ENCODE measurements at places on chromosomes 7 and 10.

DNA sequence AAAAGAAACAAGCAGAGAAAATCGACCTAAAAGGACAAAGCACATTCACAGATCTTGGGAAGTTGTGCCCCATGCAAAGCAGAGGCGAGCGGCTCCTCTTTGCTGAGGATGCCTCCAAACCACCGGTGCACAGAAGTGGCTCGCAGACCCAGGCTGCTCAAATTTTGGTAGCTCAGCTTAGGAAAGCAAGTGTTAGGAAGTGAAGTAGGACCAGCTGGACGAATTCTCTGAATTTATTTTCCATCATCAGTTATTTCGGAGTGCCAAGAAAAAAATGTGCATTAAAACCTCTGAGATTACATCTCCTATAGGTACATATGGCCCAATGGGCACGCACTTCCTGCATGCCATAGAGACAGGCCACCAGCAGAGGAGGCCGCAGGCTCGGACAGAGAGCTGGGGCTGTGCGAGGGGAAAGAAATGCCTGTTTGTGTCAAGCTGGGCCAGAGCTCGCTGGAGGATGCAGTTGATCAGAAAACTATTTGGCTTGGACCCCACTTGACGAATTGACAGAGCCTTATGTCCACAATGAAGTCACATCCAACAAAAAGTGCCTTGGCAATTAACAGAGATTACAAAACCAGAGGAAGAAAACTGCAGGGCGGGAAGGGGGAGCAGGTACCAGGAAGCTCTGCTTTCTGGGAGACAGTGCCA, 122.3 kb upstream of the LYZL2 start:
- DNase-seq = peak; percentile 70

GRCh38 chr7:20307901-20308300, 22.8 kb upstream of the ITGB8 start:
- no peak for DNase-seq

- peak; percentile 98 for DNase-seq
Measured at GRCh38 chr10:72243822-72244437, 27.9 kb upstream of the ASCC1 start.

GRCh38 chr7:18903695-18904094, 213.7 kb downstream of the TWIST1 start:
- DNase-seq = peak; percentile 24

GRCh38 chr10:19658622-19659233, 157.5 kb upstream of the PLXDC2 start:
- peak; percentile 21 for DNase-seq

DNA sequence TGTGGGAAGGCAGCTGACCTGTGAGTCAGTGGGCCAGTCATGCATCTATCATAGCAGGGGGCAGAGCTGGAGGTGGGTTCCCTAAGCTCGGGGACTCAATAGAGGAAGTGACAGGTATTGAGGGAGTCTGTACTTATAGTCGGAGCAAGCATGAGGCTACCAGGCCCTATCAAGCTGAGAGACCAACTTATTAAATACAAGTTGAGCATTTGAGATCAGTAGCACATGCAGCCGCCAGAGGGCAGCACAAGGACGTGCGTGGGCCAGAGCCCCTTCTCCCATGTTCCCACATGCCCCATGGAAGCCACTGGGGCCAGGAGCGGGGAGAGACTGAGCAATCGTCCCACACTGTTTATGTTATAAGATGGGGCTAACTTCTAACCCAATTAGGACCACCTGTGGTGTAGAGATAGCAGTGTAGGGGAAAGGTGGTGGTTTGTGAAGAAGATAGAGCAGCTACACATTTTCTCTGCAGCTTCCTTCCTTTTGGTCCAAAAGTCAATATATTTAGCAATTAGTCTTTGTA, 13.0 kb upstream of the STK31 start:
- peak; percentile 72 for DNase-seq

- DNase-seq = no peak
Measured at GRCh38 chr7:87159538-87159937, 7.3 kb downstream of the DMTF1 start.

- DNase-seq = no peak
Measured at GRCh38 chr10:91591797-91592174, 41.1 kb downstream of the PPP1R3C start.

- DNase-seq = no peak
Measured at GRCh38 chr7:94264756-94265155, 129.9 kb upstream of the COL1A2 start.

- DNase-seq = no peak
Measured at GRCh38 chr10:13475124-13475523, 53.7 kb downstream of the BEND7 start.

DNA sequence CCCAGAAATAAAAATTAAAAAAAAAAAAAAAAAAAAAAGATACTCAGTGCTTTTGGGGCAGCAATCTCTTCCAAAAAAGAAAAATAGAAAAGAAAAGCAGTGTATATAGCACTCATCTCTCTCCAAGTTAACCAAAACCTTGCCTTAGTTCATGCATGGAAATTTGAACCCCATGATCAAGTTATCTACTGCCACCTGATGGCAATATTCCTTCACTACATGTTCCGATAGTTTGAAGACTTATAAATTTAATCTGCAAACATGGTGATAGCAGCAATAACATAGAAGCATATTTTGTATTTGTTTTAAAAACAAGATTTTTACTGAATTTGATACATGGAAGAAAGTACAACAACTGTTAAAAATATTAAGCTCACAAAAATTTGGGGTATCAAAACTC, 48.6 kb upstream of the SLIT1 start:
- peak; percentile 71 for DNase-seq

DNA sequence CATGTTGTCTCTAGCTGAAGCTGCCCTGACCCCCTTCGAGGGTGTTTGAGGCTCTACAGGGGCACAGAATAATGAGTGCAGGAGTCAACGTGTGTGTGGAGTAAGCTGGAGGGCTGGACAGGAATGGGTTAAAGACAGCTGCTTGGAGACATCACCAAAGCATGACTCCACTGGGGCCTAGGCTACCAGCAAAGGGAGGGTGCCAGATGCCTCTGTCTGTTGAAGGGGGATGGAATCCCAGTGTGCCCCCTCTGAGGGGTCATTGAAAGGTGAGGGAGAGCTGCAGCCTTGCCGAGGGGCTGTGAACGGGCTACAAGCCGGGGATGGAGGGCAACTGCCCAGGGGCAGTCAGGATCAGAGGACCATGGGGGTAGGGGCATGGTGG, 51.7 kb upstream of the PODXL start:
- no peak for DNase-seq

DNA sequence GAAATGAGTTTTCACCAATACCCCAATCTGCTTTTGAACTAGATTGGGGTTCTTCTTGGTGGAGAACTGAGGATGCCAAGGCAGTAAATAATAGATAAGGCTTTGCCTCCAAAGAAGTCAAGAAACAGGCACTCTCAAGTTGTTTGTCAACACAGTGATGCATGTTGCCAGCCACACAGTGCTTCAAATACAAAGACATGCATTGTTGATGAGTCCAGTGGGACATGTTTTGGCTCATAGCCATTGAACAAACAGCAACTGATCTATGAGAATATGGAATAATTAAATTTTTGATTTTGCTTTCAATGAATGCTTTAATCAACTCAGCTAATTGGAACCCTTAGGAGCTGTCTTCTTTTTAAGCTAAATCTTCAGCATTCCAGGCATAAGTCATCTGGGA, 346.4 kb downstream of the THSD7A start:
- DNase-seq = no peak

DNA sequence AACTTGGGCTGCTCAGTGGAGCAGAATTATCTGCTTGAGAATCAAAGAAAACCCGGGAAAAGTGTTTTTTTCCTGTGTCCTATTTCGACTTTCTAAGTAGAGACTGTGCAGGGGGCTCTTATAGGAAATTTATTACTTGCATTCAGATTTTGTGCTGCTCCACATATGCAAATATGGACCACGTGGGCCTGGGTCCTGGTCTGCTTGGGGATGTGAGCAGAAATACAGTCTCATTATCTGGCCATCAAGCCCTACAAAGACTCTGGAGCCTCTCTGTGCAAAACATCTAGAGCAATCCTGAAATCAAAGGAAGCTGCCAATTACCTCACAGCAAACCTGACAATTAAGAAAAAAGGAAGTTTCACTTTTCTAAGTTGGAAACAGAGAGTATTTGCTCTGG, 216.9 kb downstream of the LRMDA start:
- DNase-seq = no peak

GRCh38 chr7:73647725-73648592, 19.7 kb upstream of the VPS37D start:
- DNase-seq = peak; percentile 43

GRCh38 chr7:97697396-97697795, 34.5 kb upstream of the TAC1 start:
- no peak for DNase-seq

DNA sequence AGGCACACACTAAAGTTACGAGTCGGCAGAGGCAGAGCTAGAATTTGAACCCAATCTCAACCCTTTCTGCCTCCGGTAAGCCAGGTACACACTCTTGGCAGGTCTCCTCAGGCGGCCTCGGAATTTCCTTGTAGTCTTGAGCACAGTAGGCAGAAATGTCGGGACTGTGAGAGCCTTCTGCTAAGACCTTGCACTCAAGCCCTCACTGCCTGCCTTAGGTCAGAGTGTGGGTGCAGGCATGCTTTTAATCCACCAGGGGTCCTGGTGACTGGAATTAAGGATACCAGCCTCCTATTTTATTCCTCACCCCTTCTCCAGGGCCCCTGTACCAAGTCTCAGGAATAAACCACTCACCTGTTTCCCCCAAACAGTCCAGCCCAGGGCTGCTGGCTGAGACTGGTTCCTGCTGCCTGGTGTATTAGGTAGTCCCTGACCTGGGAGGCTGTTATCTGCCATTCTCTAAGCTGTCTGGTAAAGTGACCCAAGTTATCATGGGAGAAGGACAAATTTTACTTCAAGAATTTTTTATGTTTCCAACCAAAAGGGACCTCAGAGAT, 855 bp downstream of the ATP6V1F start:
- peak; percentile 77 for DNase-seq

DNA sequence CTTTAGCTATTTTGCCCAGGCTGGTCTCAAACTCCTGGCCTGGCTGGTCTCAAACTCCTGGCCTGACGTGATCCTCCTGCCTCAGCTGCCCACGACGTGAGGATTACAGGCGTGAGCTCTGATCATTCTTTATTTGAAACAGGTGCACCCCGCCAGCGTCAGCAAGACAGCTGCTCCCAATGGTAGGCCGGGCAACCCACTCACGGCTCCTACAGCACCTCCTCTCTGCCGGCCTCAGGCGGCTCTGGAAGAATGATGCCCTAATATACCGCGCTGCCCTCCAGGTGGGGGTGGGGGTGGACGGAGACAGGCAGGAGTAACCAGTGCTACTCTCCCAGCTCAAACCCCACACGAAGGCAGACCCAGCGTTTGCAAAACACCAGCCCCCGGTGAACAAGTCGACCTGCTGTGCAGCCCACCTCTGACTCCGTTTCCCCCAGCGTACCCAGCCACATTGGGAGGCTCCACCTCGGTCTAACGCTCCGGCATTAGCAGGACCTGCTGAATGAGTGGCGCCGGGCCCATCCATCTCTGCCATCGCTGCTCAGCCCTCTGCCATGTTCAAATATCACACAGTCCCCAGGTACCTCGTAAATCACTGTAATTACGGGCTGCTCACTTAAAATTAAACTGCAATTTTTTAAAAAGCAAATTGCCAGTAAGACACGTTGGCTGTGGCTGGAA, 148.6 kb downstream of the ELFN1 start:
- no peak for DNase-seq

DNA sequence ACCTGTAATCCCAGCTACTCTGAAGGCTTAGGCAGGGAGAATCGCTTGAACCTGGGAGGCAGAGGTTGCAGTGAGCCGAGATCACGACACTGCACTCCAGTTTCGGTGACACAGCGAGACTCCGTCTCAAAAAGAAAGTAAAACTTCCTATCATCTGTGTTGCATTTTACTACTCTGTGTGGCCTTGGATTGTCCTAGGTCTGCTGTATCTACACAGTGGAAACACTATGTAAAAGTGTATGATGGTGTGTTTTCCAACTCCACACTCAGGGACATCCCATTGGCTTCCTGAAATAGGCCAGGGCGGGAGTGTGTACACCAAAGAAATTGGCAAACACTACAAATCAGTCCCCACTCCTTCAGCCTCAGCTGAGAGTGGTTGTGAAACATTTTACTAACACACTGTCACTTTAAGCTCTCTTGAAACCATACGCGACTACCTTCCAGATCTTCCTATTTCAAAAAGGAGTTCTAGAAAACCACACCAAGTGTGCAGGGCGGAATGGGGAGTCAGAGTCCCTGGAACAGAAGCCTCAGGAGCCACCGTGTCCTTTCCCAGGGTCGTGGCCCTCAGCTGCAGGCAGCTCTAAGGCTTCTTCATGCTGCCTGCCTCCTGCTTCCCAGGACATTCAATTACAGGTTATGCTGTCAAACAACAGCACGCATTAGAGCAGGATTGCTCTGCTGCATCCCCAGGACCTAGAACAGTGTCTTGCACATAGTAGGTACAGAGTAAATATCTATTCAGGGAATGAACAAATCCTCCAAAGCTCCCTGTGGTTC, 275.4 kb downstream of the PARD3 start:
- DNase-seq = no peak

GRCh38 chr10:58674251-58674650, 161.6 kb downstream of the BICC1 start:
- DNase-seq = no peak

GRCh38 chr10:129331839-129332220, 135.2 kb upstream of the MGMT start:
- DNase-seq = no peak

- peak; percentile 66 for DNase-seq
Measured at GRCh38 chr10:34996843-34997242, 93.3 kb downstream of the CUL2 start.

GRCh38 chr10:48496831-48497779, 107.8 kb downstream of the ARHGAP22 start:
- DNase-seq = no peak

DNA sequence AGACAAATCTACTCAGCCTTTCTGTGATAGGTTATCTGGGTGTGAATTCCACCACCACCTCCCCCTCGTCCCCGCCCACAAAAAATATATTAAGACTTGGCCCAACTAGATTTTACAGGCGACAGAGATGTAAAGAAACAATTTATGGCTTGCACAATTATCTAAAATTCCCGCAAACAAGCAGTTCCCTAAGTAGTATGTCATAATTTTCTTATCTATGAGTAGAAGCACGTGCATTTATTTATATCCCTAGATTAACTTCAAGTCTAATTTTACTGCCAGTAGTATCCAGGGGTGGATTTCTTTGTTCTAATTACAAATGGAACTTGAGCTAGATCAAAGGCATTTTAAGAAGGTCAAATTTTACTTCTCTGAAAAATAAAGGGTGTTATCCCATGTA, 1.7 kb downstream of the TSPAN12 start:
- DNase-seq = no peak

DNA sequence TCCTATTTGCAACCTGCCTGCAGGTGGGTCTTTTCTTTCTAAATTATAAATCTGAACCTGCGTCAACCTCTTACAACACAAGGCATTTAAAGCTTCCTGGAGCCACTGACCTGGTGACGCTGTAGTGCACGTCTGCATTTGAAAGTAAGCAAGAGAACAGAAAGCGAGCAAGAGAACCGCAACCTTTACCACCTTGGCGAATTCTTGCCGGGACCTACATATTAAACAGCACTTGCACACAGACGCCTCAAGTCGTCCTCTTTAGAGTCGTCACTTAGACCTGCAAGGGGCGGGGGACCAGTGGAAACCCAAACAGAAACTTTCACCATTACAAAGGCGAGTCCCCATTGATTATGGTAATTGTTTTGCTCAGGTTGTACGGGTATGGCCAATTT, 9.5 kb downstream of the GLI3 start:
- DNase-seq = peak; percentile 30

- no peak for DNase-seq
Measured at GRCh38 chr10:119441151-119441821, 101.2 kb downstream of the RGS10 start.

GRCh38 chr10:129949891-129950291, 14.2 kb downstream of the EBF3 start:
- DNase-seq = peak; percentile 92

All from cardiac muscle cell (in vitro differentiated cells and primary cell).